ENCODE measurements at places on chromosomes 4 and X.

GRCh38 chrX:50081282-50081889 is 119.4 kb downstream of the AKAP4 start:
- no peak for DNase-seq

DNA sequence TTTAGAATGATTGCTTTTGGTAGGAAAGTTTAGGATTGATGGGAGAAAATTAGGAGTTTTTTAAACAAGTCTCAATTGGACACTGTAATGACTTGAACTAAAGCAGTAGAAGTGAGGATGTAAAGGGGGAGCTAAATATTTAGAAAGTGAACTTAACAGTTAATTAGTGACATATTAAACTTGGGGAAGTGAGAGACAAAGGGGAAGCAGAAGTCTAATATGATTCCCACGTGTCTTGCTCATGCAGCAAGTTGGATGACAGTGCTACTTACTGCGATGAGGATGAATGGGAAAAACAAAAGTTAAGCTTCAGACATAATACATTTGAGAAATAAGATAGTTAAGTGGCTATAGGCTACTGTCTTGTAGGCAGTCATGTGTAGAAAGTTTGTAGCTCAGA is 110.4 kb downstream of the RPA4 start:
- no peak for DNase-seq

DNA sequence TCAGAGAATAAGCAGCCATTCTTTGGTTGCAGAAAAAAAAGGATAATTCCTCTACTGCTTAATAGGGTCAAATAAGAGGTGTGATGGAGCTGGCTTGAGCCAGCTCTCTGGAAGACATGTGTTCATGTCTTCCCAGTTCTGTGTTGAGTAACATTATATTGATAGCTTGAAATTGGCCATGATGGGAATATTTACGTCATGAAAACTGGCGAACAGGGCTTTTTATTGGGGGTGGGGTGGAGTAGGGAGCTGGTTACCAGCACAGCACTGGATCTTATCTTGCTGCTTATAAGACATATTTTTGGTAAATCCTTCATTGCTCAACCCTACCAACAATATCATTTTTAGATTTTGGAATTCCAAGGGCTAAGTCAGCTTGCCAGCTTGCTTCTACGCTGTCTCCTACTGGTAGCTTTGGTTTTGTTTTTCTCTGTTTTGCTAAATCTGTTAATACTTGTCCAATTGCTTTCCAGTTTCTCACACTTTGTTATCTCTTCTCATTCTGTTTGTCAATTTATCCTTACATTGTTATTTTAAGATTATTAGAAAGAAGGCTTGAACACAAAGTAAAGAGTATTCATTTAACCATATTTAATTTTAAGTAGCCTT is 25.3 kb upstream of the GBA3 start:
- DNase-seq, result no peak

DNA sequence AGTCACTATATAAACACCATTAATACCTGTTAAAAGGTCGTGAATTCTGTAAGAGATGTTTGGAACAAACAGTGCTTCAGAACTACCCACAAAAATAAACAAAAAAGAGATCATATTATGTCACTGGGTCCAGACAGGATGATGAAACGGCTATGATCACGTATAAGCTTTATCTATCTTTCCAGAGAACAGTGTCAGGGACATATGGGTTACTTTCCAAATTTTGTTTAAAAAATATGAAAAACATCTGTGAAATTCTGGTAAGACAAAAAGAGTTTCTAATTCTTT is 90.0 kb downstream of the SORBS2 start:
- no peak for DNase-seq

- DNase-seq, result no peak
These were observed 194.0 kb downstream of the GASK1B start for GRCh38 chr4:157978680-157979361.

- DNase-seq, result no peak
These were observed 203.1 kb downstream of the LARP7 start for GRCh38 chr4:112840061-112840460.

- no peak for DNase-seq
These were observed 45.5 kb upstream of the RAB9B start for GRCh38 chrX:103877571-103877970.

DNA sequence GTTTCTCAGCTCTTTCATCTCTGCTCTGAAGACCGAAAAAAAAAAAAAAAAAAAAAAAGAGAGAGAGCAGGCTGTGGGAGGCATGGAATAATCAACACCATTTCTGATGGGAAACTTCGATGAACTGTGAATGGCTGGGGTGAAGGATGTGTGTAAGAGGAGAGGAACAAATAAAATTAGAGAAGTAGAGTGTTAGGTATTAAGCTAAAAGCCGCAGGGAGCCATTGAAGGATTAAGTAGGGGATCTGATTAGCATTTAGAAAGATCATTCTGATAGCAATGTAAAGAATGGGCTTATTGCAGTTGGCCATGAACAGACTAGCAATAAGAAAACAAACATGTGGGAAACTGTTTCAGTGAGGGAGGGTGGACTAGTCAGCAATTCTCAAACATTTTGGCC is 33.6 kb upstream of the JADE1 start:
- no peak for DNase-seq

- no peak for DNase-seq
These were observed 62.2 kb downstream of the ANXA3 start for GRCh38 chr4:78613522-78614321.

GRCh38 chr4:6734165-6734786 is 18.3 kb downstream of the BLOC1S4 start:
- no peak for DNase-seq

DNA sequence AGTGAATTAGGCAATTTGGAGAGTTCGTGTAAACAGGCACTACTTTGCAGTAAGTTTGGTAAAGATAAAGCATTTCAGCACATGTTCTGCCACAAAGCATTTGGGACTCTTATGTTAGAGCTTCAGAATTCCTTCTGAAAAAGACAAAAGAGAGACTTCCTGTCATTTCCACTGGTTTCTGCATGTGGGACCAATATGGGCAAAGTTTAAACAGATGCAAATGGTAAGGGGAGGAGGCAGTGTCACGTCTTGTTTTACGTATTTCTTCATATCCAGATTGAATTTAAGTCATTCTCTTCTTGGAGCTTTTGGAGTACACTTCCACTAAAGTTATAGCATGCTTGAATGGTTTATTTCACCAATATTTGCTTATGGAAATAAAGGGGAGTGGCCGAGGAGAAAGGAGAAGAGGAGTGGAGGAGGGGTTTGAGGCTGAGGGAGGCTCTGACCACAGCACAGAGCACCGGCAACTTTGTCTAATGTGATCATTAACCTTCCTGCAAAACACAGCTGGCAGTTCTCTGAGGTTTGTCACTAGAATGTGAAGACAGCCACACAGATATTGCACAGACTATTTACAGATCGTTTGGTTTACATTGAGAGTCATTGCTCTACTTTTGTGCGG is at the start of gene APELA:
APELA (plus strand) TSS at position 479 of the 625 bp plus-strand sequence. CDS start 154 bp downstream, outside the sequence.
- no peak for DNase-seq

DNA sequence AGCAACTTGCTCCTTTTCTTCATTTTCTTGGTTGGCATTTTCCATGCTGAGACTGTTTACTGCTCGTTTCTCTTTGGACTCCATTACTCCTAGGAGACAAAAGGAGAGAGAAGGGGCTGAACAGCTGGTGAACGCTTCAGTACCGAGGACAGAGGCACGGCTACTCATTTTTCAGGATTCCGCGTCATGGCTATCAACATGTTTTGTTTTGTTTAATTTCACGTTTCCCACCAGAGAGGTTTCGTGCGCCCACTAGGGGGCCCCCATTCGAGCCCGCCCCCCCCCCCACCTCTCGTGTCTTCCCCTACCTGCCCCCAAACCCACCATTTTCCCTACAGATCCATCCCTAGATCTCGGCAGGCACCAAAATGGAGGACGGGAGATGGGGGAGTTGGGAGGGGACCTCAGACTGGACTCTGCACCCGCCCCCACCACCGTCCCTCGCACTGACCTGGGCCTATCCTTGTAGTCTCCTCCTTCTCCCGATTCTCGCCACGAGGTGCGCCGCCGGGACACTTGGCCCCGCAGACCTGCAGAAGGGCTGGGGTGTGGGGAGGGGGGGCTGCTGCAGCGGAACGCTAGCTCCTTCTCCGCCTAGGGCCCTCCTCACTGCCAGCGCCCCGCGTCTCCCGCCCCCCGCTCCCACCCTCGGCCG is 653 bp downstream of the BEX1 start:
- DNase-seq, result no peak

- no peak for DNase-seq
These were observed 489.1 kb upstream of the INTU start for GRCh38 chr4:127143460-127144195.
